ENCODE measurements at places on chromosomes 12 and 14.

DNA sequence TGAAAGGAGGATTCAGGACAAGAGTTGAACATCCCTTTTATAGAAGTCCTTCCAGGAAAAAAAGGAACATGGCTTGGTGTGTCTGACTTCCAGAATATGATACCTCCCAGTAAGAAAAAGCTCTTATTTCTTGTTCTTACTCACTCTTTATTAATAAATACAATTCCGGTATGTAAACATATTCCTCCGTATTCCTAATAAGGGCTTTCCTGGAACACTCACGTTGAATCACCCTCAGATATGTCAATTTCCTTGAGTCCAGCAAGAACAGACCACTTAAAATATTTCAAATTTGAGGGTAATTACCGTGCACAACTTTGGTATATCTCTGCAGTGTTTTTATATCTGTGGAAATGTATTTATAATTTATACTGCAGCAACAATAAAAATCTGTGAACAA, 385.6 kb downstream of the SYT1 start:
- DNase-seq = no peak

GRCh38 chr14:82328442-82328841, 794.8 kb upstream of the SEL1L start:
- no peak for DNase-seq

DNA sequence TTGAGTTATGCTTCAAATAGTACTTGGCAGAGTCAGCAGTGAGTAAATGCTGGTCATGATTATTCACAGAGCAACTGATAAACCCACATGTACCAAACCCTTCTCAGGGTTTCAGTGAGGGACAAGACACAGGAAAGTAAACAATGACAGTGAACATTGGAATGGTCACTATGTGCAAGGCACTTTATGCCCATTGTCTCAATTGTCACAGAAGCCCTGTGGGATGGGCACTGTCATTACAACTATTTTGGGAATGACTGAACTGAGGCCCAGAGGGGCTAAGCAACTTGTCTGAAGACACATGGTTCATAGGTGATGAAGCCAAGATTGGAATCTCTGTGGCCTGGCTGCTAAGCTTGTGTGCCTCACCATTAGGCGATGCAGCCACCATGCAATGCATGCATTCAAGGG, 238.5 kb downstream of the RBM19 start:
- no peak for DNase-seq

DNA sequence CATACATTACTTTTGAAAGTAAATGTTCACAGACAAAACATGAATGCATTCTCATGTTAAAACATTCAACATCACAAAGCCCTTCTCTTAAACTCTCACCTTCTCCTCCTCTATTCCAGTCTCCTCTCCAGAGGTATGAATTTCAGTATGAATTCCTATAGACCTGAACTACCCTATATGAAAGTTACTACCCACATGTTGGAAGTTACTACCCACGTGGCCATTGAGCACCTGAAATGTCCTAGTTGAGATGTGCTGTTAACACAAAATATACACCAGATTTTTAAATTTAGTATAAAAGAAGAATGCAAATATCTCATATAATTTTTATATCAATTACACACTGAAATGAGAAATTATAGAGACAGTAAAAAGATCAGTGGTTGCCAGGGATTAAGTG, 60.2 kb downstream of the PAX9 start:
- no peak for DNase-seq

GRCh38 chr12:105492591-105493545, 162.4 kb downstream of the C12orf75 start:
- DNase-seq = no peak

DNA sequence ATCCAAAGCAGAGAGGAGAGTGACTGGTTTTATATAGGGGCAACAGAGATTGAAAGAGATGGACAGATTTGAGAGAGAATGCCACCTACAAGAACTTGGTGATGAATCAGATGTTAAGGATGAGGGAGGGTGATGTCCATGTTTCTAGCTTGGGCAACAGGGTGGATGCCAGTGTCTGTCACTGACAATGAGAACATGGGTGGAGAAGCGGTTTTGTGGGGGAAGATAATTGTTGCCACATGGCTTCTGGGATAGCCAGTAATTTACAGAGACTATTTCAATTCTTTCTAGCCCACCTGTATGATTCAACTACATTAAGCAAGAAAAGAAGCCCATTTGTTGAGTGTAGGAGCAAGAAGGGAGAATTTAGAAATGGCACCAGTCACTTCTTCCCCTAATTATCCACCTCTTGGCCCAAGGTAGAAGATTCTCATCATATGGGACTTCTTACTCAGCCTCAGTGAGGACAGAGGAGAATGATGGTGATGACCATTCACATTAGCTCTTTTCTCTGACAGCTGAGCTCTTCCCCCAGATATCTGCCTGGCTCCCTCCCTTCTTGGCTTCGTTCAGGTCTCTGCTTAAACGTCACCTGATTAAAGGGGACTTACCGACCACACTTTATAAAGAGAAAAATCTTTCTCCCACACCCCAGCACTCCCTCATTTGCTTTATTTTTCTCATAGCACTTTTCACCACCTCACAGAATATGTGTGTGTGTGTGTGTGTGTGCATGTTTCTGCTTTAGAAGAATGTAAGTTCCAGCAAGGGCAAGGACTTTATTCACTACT, 117.8 kb downstream of the DUSP6 start:
- no peak for DNase-seq

DNA sequence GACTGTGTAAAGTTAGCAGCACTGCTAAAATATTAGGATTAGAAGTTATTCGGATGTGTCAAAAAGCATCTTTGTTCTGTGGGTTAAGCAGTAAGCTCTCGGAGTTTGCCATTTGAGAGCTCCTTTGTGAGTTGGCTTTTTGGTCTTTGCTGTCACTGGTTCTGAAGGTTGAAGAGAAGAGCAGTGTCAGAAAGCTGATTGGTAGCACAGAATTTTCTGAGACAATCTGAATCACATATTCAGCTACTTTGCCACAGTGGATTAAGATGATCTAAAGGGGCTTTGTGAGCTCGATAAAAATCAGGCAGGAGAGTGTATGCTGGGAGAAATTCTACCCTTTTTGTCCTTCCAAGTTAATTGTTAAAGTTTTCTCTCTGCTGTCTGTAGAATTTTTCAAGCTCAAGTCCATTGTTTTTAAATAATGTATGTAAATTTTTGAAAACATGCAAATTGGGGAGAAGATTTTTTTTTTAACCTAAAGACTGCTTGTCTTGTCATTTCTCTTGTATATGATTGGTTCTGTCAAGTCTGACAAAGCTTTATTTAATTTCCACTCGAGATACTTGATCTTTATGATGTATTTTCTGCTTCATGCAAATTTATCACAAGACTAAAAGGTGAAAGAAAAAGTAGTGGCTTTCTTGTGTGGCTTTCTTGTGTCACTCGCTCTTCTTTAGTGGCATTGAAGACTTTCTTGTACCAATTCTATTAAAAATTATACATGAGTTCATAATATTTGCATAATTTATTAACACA, 307.3 kb downstream of the EGLN3 start:
- DNase-seq = no peak

DNA sequence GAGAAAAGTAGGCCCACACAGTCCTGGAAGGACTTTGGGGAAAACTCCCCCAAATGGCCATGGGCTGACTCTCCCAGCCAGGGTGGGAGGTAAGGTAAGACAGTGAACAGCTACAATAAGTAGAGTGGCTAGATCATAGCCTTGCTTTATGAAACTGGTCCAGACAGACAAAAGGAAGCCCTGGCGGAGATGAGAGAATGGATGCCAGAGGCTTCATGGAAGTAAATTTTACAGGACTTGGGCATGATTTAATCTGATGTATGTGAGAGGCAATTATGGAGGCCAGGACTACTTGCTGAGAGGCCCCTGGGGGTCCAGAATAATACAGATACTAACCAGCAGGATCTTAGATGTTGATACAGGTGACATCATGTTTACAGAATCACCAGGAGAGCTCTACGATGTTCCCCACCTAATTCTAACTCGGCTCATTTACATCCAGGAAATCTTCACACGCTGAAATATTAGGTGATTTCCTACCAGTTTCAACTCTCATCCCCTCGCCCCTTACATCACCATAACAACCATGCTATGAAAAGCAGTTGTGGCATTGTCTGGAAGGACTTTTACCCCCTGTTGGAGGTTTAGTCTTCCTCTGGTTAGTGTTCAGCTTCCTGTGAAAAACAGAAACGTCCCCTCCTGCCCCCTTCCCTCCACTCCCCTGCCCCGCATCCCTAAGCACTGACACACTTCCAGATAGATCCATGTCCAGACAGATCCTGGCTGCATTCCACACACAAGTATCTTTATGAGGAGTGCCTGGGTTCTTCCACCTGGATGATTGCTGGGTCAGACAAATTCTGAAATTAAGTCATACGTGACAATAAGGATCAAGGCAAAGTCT, 39.5 kb upstream of the NT5DC3 start:
- DNase-seq = peak; percentile 14

DNA sequence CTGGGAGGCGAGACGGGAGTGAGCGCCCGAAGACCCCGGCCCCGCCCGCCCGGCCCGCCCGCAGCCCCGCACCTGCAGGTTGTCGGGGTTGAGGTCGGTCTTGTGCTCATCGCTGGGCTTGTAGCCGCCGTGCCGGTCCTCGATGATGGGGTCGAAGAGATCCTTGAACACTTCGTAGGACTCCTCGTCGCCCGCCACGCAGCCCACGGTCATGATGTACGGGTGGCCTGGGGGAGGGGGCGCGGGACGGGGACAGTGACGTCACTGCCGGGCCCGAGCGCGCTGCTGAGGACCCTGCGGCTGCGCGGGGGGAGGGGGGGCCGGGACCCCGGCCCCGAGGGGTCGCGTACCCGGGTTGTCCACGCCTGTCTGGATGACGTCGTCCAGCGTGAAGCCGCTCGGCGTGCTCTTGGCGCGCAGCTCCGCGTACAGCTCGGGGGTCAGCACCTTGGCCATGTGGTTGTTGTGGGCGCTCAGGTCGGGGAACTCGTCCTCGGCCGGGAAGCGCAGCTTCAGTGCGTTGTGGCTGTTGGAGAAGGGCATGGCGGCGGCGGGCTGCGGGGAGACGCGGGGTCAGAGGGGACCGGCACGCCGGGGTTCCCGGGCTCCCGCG, 573 bp downstream of the CKB start:
- DNase-seq = no peak
